ENCODE measurements at places on chromosomes 2 and 18. TPM values are rescaled to one million over a fixed set of nuclear protein-coding genes. Genes with fewer than 3 reads are reported as not detected.

The DDX1 gene
- 111 TPM for total RNA-seq

GRCh38 chr2:142119347-142119746 lies 11.5 kb downstream of the LRP1B start:
- no peak for DNase-seq
- H3K27me3 ChIP-seq = no peaks in the 10 kb centered on the region
- H3K4me3 ChIP-seq = no peak overlapping the region

- no peaks in the 10 kb centered on the region for H3K36me3 ChIP-seq
- no peak for DNase-seq
- no peak overlapping the region for H3K27ac ChIP-seq
- no peaks in the 10 kb centered on the region for H3K4me1 ChIP-seq
- no peaks in the 10 kb centered on the region for H3K27me3 ChIP-seq
These were observed 65.7 kb upstream of the SERPINE2 start for GRCh38 chr2:224104668-224105386.

GRCh38 chr2:72937356-72937669 lies 20.0 kb downstream of the EMX1 start:
- H3K4me3 ChIP-seq = no peak overlapping the region
- H3K27ac ChIP-seq = no peak overlapping the region
- H3K4me1 ChIP-seq = no peaks in the 10 kb centered on the region
- peaks cover 3% of the 10 kb centered on the region for H3K27me3 ChIP-seq
- DNase-seq = no peak
- no peaks in the 10 kb centered on the region for H3K36me3 ChIP-seq

DNA sequence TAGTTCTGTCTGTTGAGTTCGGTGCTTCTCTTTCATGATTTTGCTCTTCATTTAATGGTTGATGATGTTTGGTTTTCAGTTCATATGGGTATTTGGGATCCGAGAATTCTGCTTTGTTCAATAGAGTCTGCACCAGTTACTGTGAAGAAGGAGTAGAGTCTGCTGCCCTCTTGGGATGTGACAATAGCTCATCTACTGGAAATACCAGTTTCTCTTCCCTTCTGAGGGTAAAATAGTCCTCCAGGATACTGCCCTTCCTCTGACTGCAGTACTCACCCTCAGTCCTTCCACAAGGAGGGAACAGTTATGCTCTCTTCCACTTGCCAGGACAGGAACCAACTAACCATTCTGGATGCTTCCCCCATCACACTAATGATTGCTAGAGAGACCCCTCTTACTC lies 12.5 kb upstream of the TNFAIP6 start:
- no peak overlapping the region for H3K4me3 ChIP-seq
- H3K4me1 ChIP-seq = no peaks in the 10 kb centered on the region
- no peaks in the 10 kb centered on the region for H3K36me3 ChIP-seq
- no peak for DNase-seq

- no peak overlapping the region for H3K27ac ChIP-seq
- no peaks in the 10 kb centered on the region for H3K36me3 ChIP-seq
- H3K4me3 ChIP-seq = no peak overlapping the region
- DNase-seq = no peak
- no peaks in the 10 kb centered on the region for H3K4me1 ChIP-seq
These were observed 470.5 kb upstream of the FAM98A start for GRCh38 chr2:34069604-34070003.

DNA sequence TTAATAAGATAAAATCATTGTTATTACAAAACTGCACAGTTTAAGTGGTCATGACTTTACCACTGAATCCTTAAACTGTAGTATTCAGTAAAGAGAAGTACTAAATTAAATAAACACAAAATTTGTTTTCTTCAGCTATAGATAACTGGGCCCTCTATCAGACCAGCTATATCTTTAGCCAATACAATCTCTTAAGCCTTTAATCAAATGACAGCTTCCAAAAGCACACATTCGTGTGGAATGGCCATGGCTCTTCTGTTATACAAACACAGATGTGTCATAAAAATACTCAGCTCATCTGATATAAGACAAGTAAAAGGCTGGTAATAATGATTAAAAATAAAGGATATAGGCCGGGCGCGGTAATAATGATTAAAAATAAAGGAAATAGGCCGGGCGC lies 57.6 kb upstream of the CDKL4 start:
- no peak for DNase-seq
- no peak overlapping the region for H3K4me3 ChIP-seq
- H3K27ac ChIP-seq = no peak overlapping the region
- no peaks in the 10 kb centered on the region for H3K36me3 ChIP-seq

GRCh38 chr2:66775730-66776422 lies 341.0 kb downstream of the MEIS1 start:
- H3K36me3 ChIP-seq = no peaks in the 10 kb centered on the region
- H3K27ac ChIP-seq = no peak overlapping the region
- DNase-seq = no peak
- H3K4me3 ChIP-seq = no peak overlapping the region

DNA sequence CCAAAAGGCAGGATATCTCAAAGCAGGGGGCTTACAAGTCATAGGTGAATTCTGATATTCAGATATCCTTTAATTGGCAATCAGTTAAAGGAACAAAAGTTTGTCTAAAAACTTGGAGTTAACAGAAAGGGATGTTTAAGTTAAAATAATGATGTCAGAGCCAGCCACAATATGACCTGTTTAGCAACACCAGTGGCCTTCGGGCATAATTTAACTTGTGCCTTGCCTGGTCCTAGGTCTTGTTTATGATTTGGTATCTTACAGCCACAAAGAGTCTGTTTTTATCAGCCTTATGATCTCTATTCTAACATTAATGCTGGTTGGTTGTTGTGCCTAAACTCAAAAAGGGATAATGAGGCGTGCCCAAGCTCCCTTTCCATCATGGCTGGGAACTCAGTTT lies 252.9 kb downstream of the RNF152 start:
- no peak overlapping the region for H3K27ac ChIP-seq
- no peak for DNase-seq
- H3K4me3 ChIP-seq = no peak overlapping the region
- no peaks in the 10 kb centered on the region for H3K4me1 ChIP-seq

- no peaks in the 10 kb centered on the region for H3K36me3 ChIP-seq
- H3K4me1 ChIP-seq = no peaks in the 10 kb centered on the region
- no peaks in the 10 kb centered on the region for H3K27me3 ChIP-seq
These were observed 9.0 kb downstream of the SCN2A start for GRCh38 chr2:165248238-165248637.

- H3K36me3 ChIP-seq = no peaks in the 10 kb centered on the region
- no peak overlapping the region for H3K27ac ChIP-seq
- no peak overlapping the region for H3K4me3 ChIP-seq
- no peak for DNase-seq
- peaks cover 10% of the 10 kb centered on the region for H3K4me1 ChIP-seq
These were observed 199.1 kb upstream of the POU3F3 start for GRCh38 chr2:104654811-104655210.

DNA sequence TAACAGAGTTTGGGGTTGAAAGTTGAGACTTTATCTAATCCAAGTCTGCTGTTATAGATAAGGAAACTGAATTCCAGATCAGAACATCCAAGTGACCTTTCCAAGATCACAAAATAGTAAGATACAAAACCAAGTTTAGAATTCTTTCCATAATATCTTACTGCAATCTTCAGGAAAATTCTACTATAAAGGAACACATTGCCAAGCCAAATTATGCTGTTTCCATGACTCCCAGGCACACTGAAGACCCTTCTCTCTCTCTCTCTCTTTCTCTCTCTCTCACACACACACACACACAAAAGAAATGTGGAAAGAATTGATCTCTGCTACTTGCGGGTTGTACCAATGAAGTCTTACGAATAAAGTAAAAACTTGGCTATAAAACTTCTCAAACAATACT lies 398.4 kb downstream of the METTL4 start:
- no peaks in the 10 kb centered on the region for H3K27me3 ChIP-seq
- no peak for DNase-seq
- no peak overlapping the region for H3K4me3 ChIP-seq
- no peaks in the 10 kb centered on the region for H3K36me3 ChIP-seq
- no peaks in the 10 kb centered on the region for H3K4me1 ChIP-seq

- peak overlapping the region; percentile 66 for H3K27ac ChIP-seq
- peaks cover 37% of the 10 kb centered on the region for H3K4me1 ChIP-seq
- no peak for DNase-seq
- H3K4me3 ChIP-seq = no peak overlapping the region
- H3K36me3 ChIP-seq = peaks cover 4% of the 10 kb centered on the region
These were observed 15.0 kb upstream of the IL1A start for GRCh38 chr2:112798979-112799975.

The REG3G gene
- not detected for total RNA-seq

DNA sequence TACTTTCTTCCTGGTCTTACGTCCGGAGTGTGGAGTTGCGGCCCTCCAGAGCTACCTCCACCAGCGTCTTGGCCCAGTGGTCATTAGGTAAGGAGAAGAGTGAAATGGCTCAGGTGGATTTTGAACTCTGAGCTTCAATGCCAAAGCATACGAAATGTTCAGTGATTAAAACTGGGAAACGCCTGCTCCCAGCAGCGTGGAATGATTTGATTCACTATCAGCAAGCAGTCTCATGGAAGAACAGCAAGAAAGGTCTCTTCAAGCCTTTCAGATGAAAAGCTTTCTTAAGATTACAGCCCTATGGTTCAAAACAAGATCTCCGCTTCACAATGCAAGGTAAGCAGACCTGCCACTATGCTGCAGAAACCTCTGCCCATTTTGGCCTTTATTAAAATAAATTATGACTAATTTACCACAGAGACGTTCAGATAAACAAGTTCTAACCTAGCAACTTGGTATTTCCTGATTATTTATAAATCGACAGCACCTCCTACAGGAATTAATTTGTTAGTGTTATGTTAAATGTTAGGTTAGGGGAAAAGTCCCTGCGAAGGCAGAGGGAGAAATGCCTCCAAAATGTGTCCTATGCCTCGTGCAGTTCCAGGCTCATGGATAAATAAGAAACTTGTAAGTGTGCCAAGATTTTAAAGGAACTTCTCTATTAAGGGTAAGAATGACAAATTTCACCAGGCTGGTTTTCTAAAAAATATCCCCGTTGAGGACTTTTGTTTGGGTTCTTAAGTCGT lies 10.1 kb downstream of the SP9 start:
- no peak overlapping the region for H3K4me3 ChIP-seq
- H3K36me3 ChIP-seq = peaks cover 18% of the 10 kb centered on the region
- no peak overlapping the region for H3K27ac ChIP-seq
- DNase-seq = no peak

DNA sequence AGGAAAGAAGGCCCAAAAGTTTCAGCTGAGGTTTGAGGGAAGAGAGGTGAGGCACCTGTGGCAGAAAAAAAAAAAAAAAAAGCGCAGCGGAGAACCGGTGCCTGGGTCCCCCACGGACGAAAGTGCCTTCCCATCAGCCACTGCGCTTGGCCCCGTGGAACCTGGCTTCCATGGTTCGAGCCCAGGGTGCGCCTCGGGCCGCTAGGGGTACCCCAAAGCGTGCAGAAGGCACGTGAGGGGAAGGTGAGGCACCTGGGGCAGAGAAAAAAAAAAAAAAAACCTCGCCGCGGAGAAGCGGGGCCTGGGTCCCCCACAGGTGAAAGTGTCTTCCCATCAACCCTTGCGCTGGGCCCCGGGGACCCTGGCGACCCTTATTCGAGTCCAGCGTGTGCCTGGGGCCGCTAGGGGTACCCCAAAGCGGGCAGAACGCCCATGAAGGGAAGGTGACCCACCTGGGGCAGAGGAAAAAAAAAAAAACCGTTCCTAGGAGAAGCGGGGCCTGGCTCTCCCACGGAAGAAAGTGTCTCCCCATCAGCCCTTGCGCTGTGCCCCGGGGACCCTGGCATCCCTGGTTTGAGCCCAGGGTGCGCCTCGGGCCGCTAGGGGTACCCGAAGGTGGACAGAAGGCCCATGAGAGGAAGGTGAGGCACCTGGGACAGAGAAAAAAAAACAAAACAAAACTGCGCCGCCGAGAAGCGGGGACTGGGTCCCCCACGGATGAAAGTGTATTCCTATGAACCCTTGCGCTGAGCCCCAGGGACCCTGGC lies 228.6 kb downstream of the CCDC74A start:
- no peaks in the 10 kb centered on the region for H3K4me1 ChIP-seq
- DNase-seq = no peak
- no peaks in the 10 kb centered on the region for H3K27me3 ChIP-seq
- no peak overlapping the region for H3K27ac ChIP-seq
- H3K4me3 ChIP-seq = no peak overlapping the region
- no peaks in the 10 kb centered on the region for H3K36me3 ChIP-seq

DNA sequence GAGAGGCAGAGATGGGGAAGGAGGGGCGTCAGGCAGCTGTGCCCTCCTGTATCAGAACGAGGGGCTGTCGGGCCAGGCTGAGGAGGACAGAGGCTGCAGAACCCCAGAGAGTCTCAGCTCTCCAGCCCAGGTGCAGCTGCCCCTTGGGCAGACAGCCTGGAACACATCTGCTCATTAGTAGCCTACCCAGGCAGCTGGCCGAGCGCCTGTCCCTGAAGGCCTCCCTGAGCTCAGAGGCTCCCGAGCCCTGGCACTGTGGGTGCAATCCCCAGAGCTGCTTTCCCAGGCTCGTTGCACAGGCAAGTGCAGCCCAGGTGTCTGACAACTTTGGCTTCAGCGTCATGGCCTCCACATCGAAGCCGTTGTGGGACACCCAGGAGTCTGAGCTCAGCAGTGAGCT lies 13.1 kb upstream of the TMEM185B start:
- H3K27ac ChIP-seq = no peak overlapping the region
- H3K4me1 ChIP-seq = peaks cover 28% of the 10 kb centered on the region
- DNase-seq = no peak
- peaks cover 3% of the 10 kb centered on the region for H3K36me3 ChIP-seq

GRCh38 chr2:161417438-161418274 lies 1.6 kb downstream of the TBR1 start:
- peaks cover 20% of the 10 kb centered on the region for H3K36me3 ChIP-seq
- peaks cover 59% of the 10 kb centered on the region for H3K4me1 ChIP-seq
- peak overlapping the region; percentile 22 for H3K27ac ChIP-seq
- peaks cover 82% of the 10 kb centered on the region for H3K27me3 ChIP-seq
- DNase-seq = no peak

DNA sequence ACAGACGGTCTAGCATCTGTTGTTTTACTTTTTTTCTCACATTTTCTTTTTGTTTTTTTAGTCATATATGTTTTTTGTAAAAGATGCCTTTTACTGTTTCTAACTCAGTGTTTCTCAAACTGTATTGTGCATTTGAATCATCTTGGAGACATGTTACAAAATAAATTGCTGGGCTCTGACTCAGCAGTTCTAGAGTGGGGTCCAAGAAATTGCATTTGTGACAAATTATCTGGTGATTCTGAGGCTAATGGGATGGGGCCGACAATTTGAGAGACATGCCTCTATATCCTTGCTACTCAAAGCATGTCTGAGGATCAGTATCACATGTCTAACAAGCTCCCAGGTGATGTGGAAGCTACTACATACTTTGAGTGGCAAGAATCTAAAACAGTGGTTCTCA lies 478.8 kb downstream of the PLCL1 start:
- H3K27me3 ChIP-seq = peaks cover 14% of the 10 kb centered on the region
- no peaks in the 10 kb centered on the region for H3K36me3 ChIP-seq
- H3K4me3 ChIP-seq = no peak overlapping the region
- H3K27ac ChIP-seq = no peak overlapping the region
- no peak for DNase-seq

GRCh38 chr2:209422191-209422754 lies 1.6 kb upstream of the MAP2 start:
- H3K27me3 ChIP-seq = peaks cover 16% of the 10 kb centered on the region
- DNase-seq = no peak
- no peak overlapping the region for H3K27ac ChIP-seq

- H3K27me3 ChIP-seq = peaks cover 4% of the 10 kb centered on the region
- no peak overlapping the region for H3K27ac ChIP-seq
- peaks cover 31% of the 10 kb centered on the region for H3K4me1 ChIP-seq
- H3K4me3 ChIP-seq = no peak overlapping the region
- no peak for DNase-seq
These were observed 74.0 kb downstream of the IL1R2 start for GRCh38 chr2:102065675-102066252.

GRCh38 chr2:102423368-102423767 lies 408 bp downstream of the IL18RAP start:
- H3K4me1 ChIP-seq = peaks cover 91% of the 10 kb centered on the region
- H3K27ac ChIP-seq = peak overlapping the region; percentile 98
- no peaks in the 10 kb centered on the region for H3K27me3 ChIP-seq
- H3K36me3 ChIP-seq = peaks cover 61% of the 10 kb centered on the region
- DNase-seq = no peak

All from activated T-helper 1 cell treated with anti-CD3 and anti-CD28 coated beads, Interleukin-12 subunit alpha, Interleukin-12 subunit beta, Interleukin-2, Interleukin-4 antibody, amounts not matched to agents 30 ng/mL and 10 ng/mL and 1 ng/mL, durations not matched to agents 14 hours and 24 hours and 36 hours (primary cell).